Heart left ventricle (tissue), 16 donors: ENCODE measurements at places on chromosomes 12 and 14. TPM values are rescaled to one million over a fixed set of nuclear protein-coding genes. Genes with fewer than 3 reads are reported as not detected.

The RHOJ gene
- 7.9 TPM for polyA plus RNA-seq

The NTF3 gene
- polyA plus RNA-seq = 1.1 TPM

The SLC4A8 gene
- polyA plus RNA-seq = 0.07 TPM

The NRXN3 gene
- polyA plus RNA-seq = 0.38 TPM

The RNASE2 gene
- 4.5 TPM for polyA plus RNA-seq

The ISCA2 gene
- 32.3 TPM for polyA plus RNA-seq

The CPNE6 gene
- polyA plus RNA-seq = not detected

The SMIM41 gene
- 0.65 TPM for polyA plus RNA-seq

The GDF3 gene
- 0.30 TPM for polyA plus RNA-seq

The NOXRED1 gene
- not detected for polyA plus RNA-seq

DNA sequence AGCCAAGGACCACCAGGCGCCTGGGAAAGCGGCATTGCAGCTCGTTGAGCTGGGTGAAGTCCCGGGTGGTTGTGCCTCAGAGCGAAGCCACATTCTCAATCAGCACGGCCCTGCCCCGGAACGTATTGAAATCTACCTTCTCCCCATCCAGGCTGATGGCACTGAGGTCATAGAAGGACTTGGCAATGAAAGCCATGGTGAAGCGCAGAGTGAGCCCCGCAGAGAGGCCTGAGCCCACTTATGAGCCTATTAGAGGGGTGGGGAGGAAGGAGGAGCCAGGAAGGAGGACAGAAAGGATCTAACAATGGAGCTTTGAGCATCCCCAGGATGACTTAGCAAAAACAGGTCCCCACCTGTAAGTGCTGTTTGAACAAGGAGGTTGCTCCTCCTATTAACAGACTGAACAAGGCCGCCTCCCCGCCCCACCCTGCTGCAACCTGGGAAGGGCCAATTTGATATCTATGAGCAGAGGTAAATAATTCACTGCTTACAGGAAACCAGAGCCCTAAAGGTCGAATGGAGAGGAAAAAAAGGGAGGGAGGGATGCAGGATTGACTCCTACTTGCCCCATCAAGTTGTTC is at the start of gene GPX2:
Gene GPX2, minus strand, starts transcription at position 215 of the 581 bp plus-strand sequence. Its CDS starts 19 bp downstream, at position 196.
- no peak for DNase-seq

- no peak for DNase-seq
These were observed 228.1 kb downstream of the CHST11 start for GRCh38 chr12:104684884-104685283.

DNA sequence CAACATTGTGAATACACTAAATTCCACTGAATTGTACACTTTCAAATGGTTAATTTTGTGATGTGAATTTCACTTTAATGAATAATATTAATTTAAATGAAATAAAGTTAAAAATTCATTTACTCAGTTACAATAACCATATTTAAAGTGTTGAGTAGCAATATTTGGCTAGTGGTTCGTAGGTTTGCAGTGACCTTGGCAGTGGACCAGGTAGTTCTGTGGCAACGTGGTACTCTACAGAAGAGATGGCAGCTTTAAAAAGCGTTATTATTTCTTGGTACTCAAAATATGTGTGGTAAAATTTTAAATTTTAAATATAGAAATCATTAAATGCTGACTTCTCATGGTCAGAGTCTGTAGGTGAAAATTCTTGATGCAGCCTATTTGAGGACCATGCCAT is 51.6 kb downstream of the AEBP2 start:
- no peak for DNase-seq

- no peak for DNase-seq
These were observed 113.7 kb upstream of the PDZRN4 start for GRCh38 chr12:41074473-41074769.

DNA sequence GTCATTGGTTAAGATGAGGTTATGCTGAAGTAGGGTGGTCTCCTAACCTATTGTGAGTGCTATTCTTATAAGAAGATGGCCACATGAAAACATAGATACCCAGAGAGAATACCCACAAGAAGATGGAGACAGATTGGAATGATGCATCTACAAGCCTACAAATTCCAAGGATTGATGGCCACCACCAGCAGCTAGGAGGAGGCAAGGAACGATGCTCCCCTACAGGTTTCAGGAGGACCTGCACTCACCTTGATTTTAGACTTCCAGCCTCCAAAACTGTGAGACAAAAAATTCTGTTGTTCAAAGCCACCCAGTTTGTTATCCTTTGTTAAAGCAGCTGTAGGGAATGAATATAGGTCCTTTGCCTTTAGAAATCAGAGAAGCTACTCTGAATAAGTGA is 227.4 kb downstream of the NEDD1 start:
- no peak for DNase-seq

GRCh38 chr12:57602544-57602943 is 2.1 kb upstream of the DTX3 start:
- DNase-seq = no peak
